PC-3 (cell line): ENCODE measurements at places on chromosomes 7 and 10. TPM values are rescaled to one million over a fixed set of nuclear protein-coding genes. Genes with fewer than 3 reads are reported as not detected.

- H3K4me1 ChIP-seq = peaks cover 31% of the 10 kb centered on the region
- H3K27me3 ChIP-seq = no peaks in the 10 kb centered on the region
- H3K36me3 ChIP-seq = peaks cover 14% of the 10 kb centered on the region; the same call in 1 of the 2 replicates
- DNase-seq = peak; percentile 70
- 0 out of 2 replicates have a peak overlapping the region, but pooled peaks have one; percentile 24 for H3K4me3 ChIP-seq
Measured at GRCh38 chr7:84009051-84009450, 185.5 kb downstream of the SEMA3A start.

DNA sequence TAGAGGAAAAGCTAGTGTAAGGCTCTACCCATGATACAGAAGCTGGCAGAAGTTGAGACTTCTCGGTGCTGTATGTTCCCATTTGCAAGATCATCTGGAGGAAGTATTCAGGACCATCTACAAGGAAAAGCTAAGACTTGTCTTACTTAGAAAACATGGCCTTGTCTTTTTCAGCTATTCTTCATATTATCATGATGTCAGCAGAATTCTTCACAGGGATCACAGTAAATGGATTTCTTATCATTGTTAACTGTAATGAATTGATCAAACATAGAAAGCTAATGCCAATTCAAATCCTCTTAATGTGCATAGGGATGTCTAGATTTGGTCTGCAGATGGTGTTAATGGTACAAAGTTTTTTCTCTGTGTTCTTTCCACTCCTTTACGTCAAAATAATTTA is 79.6 kb upstream of the SCIN start:
- DNase-seq = no peak
- no peaks in the 10 kb centered on the region for H3K27me3 ChIP-seq
- H3K36me3 ChIP-seq = no peaks in the 10 kb centered on the region
- peaks cover 41% of the 10 kb centered on the region for H3K4me1 ChIP-seq
- H3K27ac ChIP-seq = no peak overlapping the region

GRCh38 chr7:28360739-28361138 is 51.6 kb upstream of the CREB5 start:
- no peaks in the 10 kb centered on the region for H3K27me3 ChIP-seq
- no peak overlapping the region for H3K4me3 ChIP-seq
- peaks cover 29% of the 10 kb centered on the region for H3K4me1 ChIP-seq
- peak; percentile 22 for DNase-seq

- DNase-seq = no peak
- H3K4me3 ChIP-seq = no peak overlapping the region
- H3K27ac ChIP-seq = no peak overlapping the region
- peaks cover 61% of the 10 kb centered on the region for H3K36me3 ChIP-seq
Measured at GRCh38 chr7:155741805-155742204, 70.5 kb downstream of the SHH start.

DNA sequence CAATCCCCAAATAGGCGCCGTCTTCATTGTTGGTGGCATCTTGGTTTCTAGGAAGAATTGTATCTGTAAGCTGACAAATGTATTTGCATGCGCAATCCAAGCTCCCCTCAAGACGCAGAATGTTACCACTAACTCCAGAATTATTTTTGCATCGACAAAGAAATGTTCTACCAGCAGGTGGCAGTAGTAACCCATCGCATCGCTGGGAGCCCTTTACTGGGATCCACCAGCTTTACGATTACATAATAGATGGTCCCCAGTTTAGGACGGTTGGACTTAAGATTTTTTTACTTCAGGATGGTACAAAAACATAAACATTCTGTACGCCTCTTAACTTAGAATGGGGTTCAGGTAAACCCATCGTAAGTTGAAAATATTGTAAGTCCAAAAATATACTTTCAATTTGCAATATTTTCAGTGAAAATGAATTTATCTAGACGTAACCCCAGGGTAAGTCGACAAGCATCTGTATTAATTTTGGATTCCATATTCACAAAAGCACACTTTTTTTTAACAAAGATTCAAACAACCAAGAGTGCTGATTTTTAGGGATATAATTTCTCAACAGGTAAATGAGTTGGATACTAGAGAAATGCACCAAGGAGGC is 114.0 kb upstream of the COBL start:
- no peaks in the 10 kb centered on the region for H3K4me1 ChIP-seq
- no peak overlapping the region for H3K4me3 ChIP-seq
- peak; percentile 76 for DNase-seq

POLR2J3 gene
- 14.5 and 35.2 TPM in 2 replicates for total RNA-seq

TFR2 gene
- not detected in 2 replicates for total RNA-seq

ACBD7 gene
- 3.3 and 5.4 TPM in 2 replicates for total RNA-seq

ADAM22 gene
- total RNA-seq = 4.4 and 5.9 TPM in 2 replicates
